SK-MEL-5 (cell line): ENCODE measurements at places on chromosomes 11 and 22.
A peak's percentile ranks its signal among the peaks of the same experiment; 100 is the strongest.

- DNase-seq, result no peak
Observed at GRCh38 chr11:29161191-29161590, 855.6 kb downstream of the KCNA4 start.

DNA sequence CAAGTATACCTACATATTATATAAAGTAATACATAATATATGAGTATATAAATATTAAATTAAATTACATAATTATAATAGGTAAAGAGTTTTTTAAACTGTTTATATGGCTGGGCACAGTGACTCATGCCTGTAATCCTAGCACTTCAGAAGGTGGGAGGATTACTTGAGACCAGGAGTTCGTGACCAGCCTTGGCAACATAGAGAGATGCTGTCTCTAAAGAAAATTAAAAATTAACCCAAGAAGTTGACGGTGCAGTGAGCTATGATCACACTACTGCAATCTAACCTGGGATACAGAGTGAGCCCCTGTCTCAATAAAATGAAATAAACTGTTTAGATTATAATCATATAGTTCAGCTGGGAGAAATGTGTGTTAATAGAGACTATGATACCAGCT lies 363.0 kb downstream of the DDX10 start:
- DNase-seq, result no peak

DNA sequence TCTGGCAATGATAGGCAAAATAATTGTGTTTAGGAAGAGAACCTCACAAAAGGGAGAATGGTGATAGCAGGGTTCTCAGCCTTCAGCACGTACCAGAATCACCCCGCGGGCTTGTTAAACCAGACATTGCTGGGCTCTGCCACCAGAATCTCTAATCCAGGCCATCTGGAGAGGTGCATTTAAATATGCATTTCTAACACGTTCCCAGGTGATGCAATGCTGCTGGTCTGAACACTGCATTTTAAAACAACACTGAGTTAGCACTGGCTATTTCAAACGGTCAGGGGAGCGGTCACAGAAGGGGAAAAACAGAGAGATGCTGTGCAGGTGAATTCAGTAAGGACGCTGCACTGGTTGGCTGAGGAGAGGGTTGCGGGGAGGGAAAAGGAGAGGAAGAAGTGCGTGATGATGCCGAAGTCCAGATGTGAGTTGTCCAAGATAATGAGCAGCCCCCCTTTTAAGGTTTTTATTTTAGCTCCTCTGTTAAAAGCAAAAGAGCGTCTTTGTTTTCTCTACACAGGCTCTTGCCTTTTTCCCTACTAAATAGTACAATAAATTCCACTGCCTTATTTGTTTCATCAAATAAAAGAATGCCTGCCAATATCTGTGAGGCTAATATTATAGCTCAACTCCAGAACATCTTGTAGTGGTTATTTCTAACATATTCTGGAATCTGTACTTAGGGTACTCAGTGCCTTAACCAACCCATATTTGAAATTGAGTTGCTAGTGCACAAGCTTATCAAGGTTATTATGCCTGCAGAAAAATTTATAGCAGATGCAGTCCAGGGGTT lies 109.6 kb upstream of the POU2AF2 start:
- DNase-seq, result no peak

DNA sequence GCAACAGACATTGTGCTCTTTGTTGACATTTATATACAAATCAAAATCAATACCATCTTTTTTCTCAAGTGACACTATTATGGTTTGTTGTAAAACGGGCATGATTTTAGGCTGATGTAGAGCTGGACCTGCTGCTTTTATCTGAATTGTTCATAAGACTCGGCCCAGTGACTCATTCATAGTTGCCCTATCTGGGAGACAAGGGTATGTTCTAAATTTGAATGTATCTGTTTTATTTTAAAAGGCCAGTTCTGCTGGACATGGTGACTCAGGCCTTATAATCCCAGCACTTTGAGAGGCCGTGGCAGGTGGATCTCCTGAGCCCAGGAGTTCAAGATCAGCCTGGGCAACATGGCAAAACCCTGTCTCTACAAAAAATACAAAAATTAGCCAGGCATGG lies 39.3 kb downstream of the CEP295 start:
- DNase-seq, result no peak

DNA sequence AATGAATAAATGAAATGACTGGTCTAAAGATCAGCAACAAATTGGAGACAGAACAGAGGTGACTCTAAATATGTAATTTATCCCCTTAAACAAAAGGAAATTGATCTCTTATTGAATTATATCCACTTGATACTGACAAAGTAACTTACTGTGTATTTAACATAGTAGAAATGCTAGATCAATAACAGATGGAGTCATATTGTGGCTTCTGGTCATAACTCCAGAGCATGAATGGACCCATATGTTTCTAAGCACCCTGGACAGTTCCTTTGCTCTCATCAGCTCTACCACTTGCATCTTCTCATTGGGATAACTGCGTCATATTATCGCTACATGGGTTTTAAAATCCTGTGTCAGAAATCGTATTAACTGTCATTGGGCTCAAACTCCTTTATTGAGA lies 222.3 kb downstream of the ETS1 start:
- peak; percentile 13 for DNase-seq

- DNase-seq, result no peak
Observed at GRCh38 chr11:111019451-111019850, 226.1 kb upstream of the POU2AF2 start.

DNA sequence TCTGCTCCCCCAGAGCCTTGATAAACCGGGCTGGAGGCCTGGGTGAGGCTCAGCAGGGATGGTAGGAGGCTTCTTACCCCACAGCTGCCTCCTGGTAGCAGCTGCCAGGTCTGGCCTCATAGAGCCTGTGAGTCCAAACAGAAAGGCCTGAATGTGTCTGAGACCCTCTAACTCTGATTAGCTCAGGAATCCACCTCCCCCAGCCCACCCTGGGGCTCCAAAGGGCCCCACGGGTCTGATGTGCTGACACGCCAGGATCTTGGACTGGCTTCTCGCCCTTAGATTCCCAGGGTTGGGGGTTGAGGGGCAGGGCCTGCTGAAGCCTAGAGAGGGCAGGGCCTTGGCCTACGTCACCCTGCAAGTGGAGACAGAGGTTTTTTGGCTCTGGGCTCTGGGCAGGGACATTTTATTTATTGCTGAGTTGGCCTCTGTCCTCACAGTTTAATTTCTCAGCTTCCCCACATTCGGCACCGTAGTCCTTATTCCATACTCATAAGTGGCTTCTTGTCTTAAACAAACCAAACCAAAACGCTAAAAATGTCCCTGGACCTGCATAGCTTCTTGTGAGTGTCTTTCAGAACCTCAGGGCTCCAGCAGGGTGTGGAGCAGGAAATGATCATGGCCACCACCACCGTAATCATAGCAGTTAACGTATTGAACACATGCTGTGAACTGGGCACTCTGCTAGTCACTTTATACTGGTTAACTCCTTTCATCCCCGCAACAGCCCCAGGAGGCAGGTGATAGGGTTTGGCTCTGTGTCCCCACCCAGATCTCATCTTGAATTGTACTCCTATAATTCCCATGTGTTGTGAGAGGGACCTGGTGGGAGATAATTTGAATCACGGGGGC lies 25.1 kb downstream of the KIAA1671 start:
- DNase-seq, result no peak

DNA sequence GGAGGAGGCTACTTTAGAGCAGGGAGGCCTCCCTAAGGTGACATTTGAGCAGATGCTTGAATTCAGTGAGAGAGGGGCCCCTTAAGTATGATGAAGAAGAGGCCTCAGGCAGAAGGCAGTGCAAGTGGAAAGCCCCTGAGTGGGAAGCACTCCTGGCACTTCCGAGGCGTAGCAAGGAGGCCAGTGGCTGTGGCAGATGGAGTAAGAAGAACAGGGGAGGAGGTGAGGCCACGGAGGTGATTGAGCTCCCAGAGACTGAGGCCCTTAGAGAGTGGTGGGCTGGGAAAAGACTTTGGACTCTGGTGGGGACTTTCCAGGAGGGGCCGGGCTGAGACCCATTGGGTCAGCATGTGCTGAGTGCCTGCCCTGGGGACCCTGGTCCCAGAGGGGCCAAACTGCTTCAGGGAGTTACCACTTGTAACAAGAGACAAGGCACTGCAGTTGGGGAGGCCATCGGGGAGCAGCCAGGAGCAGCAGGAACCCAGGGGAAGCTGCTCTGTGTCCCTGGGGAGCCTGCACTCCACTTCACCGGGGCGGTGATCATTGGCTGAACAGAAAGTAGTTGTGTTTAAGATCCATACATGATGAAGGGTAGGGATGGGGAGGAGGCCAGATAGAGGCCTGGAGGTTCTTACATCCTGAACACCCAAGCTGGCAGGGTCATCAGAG lies 2.5 kb upstream of the CENPM start:
- no peak for DNase-seq

GRCh38 chr11:68904248-68904847 lies 657 bp downstream of the IGHMBP2 start:
- peak; percentile 42 for DNase-seq

GRCh38 chr11:111123463-111124398 lies 121.8 kb upstream of the POU2AF2 start:
- no peak for DNase-seq

GRCh38 chr11:35546317-35546716 lies 20.9 kb upstream of the PAMR1 start:
- DNase-seq, result no peak

GRCh38 chr11:5666402-5666793 lies 18.5 kb downstream of the TRIM5 start:
- DNase-seq, result no peak

DNA sequence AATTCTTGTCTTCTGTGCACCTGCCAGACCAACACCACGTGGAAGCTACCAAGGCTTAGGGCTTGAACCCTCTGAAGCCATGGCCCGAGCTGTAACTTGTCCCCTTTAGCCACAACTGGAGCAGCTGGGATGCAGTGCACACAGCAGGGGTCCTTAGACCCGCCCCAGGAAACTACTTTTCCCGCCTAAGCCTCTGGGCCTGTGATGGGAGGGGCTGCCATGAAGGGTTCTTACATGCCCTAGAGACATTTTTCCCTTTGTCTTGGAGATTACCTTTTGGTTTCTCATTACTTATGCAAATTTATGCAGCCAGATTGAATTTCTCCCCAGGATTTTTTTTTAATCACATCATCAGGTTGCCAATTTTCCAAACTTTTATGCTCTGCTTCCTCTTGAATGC lies 9.7 kb downstream of the PATE3 start:
- DNase-seq, result no peak

DNA sequence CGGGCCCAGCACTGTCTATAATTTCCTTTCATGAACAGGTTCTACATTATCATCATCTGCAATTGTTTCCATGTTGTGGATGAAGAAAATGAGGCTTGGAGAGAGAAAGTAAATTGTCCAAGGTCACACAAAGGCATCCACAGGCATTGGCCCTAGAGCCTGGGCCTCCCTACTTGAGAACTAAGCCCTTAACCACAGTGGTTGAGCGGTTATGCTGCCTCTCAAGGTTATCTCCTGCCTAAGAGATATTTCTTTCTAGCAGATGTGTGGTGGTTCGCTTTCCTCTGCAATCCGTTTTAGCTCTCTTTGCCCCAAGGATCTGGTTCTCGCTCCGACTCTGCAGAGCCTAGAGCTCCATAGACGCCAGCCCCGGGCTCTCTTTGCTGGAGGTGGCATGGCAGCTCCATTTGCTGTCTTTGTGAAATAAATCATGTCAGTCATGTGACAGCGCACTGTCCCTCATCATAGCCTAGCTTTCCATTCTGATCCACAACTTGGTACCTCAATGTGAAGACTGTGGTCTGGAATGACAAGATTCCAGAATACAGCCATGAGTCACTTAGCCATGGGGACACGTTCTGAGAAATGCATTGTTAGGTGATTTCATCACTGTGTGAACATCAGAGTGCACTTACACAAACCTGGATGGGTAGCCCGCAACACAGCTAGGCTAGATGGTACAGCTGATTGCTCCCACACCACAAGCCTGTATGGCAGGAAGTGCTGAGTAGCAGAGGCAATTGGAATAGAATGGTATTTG lies 27.2 kb downstream of the RPS6KA4 start:
- no peak for DNase-seq

DNA sequence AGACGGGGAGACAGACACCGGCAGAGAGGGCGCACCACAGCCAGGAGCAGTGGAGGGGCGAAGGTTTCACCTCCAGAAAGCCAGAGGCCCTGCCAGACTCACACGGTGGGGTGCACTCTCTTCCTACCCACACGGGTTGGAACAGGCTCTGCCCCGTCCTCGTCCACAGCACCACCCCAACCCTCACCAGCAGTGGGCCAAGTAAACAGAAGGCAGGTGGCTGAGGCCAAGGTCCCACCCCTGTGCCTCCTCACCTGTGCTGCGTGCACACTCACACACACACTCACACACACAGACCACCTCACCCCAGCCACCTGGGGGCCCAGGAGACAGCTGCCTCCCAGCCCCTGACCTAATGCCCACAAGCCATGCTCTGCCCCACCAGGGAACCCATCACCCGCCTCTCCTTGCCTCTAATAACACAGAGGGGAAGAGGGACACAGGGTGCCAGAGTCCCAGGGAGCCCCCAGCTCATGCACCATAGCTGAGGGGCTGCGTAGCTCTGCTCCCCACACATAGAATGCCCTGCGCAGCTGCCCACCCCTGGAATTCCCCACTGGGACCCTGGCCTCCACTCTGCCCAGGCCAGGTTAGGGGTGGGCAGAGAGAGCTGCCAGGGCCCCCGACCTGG lies 3.1 kb downstream of the CYB5R3 start:
- DNase-seq, result no peak
